ENCODE measurements at places on chromosomes 6 and 20. TPM values are rescaled to one million over a fixed set of nuclear protein-coding genes. Genes with fewer than 3 reads are reported as not detected.

GRCh38 chr6:22471132-22471690, 98.2 kb upstream of the HDGFL1 start:
- DNase-seq: no peak

DNA sequence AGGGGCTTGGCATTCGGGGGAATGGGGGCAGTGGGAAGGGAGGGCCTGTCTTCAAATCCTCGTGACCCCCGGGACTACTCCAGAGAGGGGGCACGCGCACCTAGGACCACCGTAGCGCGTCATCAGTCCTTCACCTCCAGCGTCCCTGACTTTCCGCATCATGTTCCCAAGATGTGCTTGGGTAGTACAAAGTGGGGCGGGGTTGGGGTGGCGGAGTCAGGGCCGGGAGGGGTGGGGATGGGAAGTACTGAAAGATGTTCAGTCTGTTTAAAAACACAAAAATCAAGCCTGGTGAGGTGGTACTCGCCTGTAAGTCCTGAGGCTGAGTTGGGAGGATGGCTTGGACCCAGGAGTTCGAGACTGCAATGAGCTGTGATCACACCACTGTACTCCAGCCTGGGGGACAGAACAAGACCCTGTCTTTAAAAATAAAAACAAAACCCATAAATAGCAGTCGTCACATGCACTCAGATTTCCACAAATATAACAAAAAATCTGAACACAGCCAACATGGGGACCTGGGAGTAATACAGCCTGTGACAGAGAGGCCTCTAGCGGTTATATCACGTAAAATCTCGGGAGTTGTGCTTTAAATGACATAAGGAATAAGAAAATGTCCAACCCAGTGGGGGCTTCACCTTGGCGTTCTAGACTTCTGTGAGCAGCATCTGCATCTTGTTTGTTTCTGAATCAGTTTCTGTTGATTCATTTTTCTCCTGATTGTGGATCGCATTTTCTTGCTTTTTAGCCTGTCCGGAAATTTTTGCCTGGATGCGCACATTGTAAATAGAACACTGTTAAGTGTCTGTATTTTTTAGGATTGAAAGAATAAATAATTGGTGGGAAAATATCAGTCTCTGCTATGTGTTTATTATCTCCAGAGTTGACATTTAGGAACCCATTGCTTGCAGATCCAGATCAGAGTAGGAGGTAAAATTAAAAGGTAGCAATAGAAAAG, 698 bp upstream of the LRP11 start:
- no peak for DNase-seq

DNA sequence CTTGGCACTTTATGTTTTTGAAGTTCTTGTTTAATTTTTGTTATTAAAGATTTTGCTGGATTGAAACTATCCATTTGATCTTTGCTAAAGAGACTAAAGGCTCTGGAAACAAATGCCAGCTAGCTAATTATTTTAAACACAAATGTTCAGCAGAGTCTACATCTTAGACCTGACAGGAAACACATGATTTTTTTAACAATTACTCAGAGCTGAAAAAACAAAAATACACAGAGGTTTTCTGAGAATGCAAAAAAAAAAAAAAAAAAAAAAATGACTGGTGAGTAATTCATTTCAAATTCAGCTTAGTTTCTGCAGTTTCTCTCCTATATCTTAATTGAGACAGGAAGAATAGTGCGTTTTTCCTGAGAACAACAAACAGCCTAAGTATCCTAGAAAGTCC, 448.0 kb downstream of the TENT5A start:
- DNase-seq: no peak

- no peak for DNase-seq
These were observed 83.0 kb upstream of the TCF21 start for GRCh38 chr6:133805876-133806275.

DNA sequence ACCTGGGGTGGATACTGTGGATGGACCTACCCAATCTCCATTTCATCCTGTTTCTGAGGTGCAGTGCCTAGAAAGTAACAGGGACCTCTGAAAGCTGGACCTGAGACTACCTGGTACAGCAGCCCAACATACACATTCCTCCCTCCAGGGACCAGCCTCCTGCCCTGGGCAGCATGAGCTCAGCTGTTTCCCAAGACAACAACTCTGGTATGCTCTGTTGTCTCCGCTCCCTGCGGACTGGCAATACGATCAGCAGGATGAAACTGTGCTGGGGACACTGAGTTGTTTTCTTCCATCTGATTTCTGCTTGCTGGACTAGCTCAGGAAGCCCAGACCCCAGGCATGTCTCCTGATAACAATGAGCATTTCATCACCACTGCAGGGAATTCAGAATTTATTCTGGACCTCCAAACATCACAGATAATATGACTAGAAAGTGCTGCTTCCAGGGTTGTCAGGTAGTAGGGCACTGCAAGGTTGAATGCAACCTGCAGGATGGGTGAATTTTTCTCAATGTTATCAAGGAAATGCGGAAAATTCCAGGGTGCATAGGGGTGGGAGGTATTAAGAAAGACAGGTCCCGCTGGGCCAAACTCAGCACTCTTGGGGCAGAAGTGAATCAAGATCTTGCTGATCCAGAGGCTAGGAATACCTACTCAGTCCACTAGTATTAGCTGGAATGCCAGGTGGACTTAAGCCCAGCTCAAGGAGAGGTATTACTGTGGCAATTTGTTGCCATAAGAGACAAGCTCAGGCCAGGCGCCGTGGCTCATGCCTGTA, 38.9 kb upstream of the SLC4A11 start:
- DNase-seq: no peak

- DNase-seq: no peak
These were observed 12.0 kb downstream of the GATA5 start for GRCh38 chr20:62463651-62464424.

- DNase-seq: no peak
These were observed 40.5 kb downstream of the PIM1 start for GRCh38 chr6:37210313-37210968.

- no peak for DNase-seq
These were observed 21.6 kb upstream of the BCAS1 start for GRCh38 chr20:54092021-54092420.

- no peak for DNase-seq
These were observed 174.7 kb downstream of the FOXC1 start for GRCh38 chr6:1784422-1784884.

- DNase-seq: no peak
These were observed 42.2 kb upstream of the UST start for GRCh38 chr6:148704400-148705246.

GRCh38 chr6:11785774-11786579, 7.4 kb upstream of the ADTRP start:
- DNase-seq: no peak

Gene PLAGL2
- 8.5 TPM for total RNA-seq

Gene ENPP5
- 2.9 TPM for total RNA-seq

Gene FAM217A
- total RNA-seq: not detected

Gene HSPA1A
- total RNA-seq: 296 TPM

Gene SRSF3
- 148 TPM for total RNA-seq

Gene GDAP1L1
- 0.67 TPM for total RNA-seq

Gene SLC17A2
- not detected for total RNA-seq
